ENCODE measurements at places on chromosomes 3 and 15.

GRCh38 chr3:195913382-195913781 is 5.0 kb upstream of the TNK2 start:
- DNase-seq: no peak

- DNase-seq: no peak
These were observed 32.9 kb downstream of the CHP1 start for GRCh38 chr15:41263891-41264351.

GRCh38 chr15:98614681-98615080 is 33.7 kb upstream of the IGF1R start:
- DNase-seq: no peak

DNA sequence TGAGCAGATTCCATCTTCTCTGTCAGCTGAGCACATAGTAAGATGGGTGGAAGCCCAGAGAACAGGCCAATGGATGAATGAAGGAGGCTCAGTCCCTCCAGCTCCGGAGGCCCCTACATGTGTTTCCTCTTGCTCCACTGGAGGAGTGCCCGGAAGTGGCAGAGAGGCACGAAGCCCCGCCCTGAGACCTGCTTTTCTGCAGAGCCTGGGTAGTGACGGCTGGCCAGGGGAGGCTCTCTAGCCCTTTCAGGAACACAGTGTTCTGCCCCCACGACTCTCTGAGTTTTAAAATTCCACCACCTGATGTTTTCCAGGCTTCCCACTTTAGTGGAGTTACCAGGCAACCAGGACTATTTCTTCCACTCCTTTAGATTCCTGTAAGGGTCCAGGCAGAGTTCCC is 149.4 kb upstream of the SLC6A11 start:
- DNase-seq: no peak

GRCh38 chr15:69669446-69669845 is 216.8 kb downstream of the RPLP1 start:
- no peak for DNase-seq

DNA sequence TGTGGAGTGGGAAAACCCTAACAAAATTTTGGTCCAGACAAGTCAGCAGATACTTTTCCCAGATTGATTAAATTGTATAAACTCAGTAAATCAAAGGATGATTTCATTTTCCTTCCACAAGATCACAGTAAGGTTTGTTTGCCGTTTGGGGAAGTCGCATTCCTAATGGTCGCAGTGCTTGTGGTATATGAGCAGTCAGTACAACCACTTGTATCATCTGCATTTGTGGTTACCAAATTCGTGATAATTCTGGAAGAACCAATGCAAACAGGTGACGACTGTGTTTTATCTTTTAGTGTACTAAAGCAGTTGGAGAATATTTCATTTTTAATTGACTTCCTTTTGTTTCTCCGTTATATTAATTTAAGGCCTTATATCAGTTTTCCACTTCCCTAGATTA is 100.0 kb upstream of the CNTN6 start:
- DNase-seq: no peak

- no peak for DNase-seq
These were observed 1.5 kb downstream of the ABHD5 start for GRCh38 chr3:43692085-43692855.

DNA sequence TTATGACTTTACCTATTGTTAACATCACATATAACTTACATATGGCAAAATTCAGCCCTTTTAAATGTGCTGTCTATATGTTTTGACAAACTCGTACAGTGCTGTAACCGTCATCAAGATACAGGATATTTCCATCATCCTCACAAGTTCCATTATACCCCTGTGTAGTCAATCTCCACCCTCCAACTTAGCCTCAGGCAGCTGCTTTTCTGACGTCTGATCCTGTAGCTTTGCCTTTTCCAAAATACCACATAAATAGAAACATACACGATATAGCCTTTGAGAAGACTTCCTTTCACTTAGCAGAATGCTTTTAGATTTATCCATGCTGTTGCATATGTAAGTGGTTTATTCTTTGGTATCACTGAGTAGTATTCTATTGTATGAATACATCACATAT is 47.1 kb downstream of the SLC12A1 start:
- DNase-seq: no peak

- no peak for DNase-seq
These were observed 62.2 kb upstream of the LPP start for GRCh38 chr3:188091746-188092145.

GRCh38 chr3:43855674-43856299 is 165.0 kb downstream of the ABHD5 start:
- DNase-seq: no peak

DNA sequence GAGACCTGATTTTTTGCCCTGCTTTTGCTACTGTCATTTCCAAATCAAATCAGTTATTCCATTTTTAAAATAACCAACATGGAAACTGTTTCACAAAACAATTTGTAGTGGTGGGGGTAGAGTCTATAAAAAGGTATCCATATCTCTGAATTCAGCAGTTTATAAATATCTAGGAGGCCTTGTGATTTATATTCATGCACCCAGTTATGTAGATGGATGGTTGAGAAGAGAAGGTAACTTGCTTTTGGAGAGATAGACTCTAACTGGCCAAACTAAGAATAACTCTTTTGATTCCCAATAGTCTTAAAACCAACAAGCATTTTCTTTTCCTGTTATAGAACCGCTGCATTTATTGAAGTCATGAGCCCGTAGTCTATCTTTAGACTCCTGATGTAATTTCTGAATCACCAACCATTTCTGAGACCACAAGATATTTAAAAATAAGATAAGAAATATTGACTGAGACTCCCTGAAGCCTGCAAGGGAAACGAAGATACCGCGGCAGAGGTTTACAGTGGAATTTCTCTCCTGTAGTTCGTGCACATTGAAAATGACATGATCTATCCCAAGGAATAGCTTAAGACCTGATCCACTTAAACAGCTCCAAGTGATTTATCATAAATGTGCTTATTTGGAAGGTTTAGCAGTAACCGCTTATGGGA is 68.5 kb downstream of the SAMMSON start:
- DNase-seq: no peak

GRCh38 chr15:73839699-73840377 is 33.5 kb upstream of the TBC1D21 start:
- DNase-seq: no peak

DNA sequence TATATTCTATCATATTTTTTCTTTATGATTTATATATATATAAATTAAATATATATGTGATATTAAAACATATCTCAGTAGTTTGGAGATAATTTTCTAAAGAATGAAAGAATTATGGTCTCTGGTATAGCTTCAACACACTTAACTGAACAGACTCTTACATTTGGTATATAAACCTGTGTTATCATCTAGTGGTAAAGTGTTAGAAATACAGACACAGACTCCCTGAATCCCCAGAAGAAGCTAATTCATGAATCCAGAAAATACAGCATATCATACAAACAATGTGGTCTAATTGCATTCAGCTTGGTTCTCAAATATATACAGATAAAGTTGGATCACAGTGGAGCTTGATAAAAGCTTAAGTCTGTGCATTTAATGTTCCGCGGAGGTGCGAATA is 1100.4 kb downstream of the ROBO2 start:
- no peak for DNase-seq

DNA sequence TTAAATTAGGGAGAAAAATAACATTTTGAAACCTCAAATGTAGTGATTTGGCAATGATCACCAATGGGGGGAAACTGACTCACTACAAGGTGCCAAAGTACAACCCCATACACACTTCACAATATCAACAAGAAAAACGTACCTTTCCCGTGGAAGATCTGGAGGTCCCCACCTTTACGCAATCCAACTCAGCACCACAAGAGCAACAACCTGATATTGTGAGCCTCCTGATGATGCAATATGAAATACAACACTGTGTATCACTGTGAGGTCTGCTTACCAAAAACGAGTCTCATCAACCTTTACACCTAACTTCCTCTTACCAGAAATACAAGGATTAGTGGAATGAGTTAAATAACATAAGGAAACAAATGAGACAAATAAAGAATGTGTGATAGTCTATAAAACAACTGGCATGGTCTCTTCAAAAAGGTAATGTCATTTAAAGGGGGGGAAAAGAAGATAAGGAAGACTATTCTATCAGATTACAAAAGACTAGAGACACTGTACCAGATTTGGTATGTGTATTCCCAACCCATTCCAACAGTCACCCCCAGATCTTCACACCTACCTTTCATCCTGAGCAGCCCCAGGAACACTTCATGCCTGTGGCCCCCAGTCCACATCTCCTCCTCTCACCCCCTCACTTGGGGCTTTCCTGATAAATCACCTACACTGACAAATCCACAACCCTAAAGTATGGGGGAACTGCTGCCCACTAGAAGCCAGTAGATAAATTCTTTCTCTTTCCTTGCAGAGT is 27.7 kb downstream of the DLG1 start:
- no peak for DNase-seq

DNA sequence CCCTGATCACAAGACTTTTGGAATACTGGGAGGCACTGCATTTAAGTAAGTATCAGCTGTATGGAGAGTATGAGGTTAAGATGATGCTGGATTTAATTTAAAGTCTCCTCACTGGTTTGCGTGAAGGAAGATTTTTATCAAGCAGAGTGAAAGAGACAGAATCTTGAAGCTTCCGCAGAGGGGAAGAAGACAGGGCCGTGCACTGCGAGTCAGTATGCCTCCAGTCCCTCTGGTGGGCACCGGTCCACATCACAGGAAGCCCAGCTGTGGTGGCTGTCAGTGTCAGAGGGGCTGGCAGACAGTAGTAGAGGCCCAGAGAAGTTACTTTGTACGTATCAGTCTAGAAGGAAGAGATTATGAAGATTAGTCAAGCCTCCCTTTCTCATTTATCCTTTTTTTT is 379.0 kb upstream of the TPRG1 start:
- no peak for DNase-seq
